Right cardiac atrium (tissue), 5 donors: ENCODE measurements at places on chromosomes 16 and 17. TPM values are rescaled to one million over a fixed set of nuclear protein-coding genes. Genes with fewer than 3 reads are reported as not detected.

The INCA1 gene
- total RNA-seq, result 3.7 TPM

The XAF1 gene
- total RNA-seq, result 35.8 TPM

The CFAP97D1 gene
- not detected for total RNA-seq

The AOC3 gene
- 27.9 TPM for total RNA-seq

The APOBR gene
- total RNA-seq, result 0.92 TPM

The TBC1D28 gene
- not detected for total RNA-seq

The CLEC19A gene
- not detected for total RNA-seq

The DPEP2 gene
- total RNA-seq, result 2.7 TPM

The CTRB2 gene
- not detected for total RNA-seq

The HEXIM1 gene
- total RNA-seq, result 37.1 TPM
